HTR-8/SVneo (cell line): ENCODE measurements at places on chromosomes 16 and 17.

- no peak for DNase-seq
These were observed 405.0 kb downstream of the CPPED1 start for GRCh38 chr16:12398683-12399047.

DNA sequence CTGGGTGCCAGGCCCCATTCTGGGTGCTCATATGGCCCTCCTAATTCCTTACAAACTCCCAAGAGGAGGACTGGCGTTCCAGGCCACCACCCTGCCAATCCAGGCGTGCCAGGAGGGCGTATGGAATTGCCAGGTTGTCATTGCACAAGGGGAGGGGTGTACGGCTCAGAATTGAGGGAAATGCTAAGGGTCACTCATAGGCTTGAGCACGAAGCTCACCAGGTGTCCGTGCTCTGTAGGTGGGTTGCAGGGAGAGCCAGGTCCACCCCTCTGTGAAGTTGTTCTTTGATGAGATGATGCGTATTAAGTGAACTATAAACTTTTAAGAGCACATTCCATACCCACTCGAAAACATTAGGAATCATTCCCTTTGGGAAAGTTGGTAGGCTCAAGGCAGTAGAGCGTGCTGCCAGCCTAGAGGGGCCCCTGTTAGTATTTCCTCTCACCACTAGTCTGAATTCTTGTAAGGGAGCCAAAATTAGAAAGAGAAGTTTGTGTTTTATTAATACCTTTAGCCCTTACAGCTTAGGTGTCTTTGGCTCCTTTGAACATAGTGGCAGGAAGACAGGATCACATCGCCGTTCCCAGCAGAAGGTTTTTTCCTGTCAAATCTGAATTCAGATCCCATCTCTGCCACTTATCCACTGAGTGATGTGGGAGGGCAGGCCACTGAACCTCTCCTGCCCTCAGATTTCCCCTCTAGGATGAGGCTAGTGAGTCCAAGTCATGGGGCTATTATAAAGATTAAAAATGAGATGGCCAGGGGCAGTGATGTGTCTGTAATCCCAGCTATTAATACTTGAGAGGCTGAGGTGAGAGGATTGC lies 38.7 kb upstream of the NFAT5 start:
- DNase-seq, result no peak

- DNase-seq, result no peak
These were observed 4.8 kb upstream of the MT2A start for GRCh38 chr16:56603589-56603988.

- no peak for DNase-seq
These were observed 47.4 kb upstream of the SHISA9 start for GRCh38 chr16:12853972-12854371.

GRCh38 chr17:67491009-67491680 lies 114.1 kb downstream of the PITPNC1 start:
- peak; percentile 45 for DNase-seq

- DNase-seq, result no peak
These were observed 4.4 kb upstream of the BCL6B start for GRCh38 chr17:7018331-7018964.

DNA sequence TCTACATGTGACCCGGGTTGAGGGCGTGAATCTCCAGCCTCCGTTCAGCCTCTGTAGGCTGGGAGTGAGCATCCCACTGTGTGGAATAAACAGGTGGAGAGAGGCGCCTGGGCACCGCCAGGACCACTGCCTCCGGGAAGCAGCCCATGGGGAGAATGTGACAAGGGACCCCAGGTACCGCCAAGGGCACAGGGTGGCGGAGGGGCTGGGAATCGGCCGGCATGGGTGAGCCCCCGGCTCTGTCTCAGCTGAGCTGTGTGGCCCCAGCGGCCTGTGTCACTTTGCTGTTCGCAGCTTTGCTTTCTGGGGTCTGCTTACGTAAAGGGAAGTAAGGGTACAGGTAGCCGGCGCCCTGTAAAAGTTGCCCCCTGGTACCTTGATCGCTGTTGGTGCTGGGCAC lies 11.5 kb downstream of the GSE1 start:
- DNase-seq, result no peak

DNA sequence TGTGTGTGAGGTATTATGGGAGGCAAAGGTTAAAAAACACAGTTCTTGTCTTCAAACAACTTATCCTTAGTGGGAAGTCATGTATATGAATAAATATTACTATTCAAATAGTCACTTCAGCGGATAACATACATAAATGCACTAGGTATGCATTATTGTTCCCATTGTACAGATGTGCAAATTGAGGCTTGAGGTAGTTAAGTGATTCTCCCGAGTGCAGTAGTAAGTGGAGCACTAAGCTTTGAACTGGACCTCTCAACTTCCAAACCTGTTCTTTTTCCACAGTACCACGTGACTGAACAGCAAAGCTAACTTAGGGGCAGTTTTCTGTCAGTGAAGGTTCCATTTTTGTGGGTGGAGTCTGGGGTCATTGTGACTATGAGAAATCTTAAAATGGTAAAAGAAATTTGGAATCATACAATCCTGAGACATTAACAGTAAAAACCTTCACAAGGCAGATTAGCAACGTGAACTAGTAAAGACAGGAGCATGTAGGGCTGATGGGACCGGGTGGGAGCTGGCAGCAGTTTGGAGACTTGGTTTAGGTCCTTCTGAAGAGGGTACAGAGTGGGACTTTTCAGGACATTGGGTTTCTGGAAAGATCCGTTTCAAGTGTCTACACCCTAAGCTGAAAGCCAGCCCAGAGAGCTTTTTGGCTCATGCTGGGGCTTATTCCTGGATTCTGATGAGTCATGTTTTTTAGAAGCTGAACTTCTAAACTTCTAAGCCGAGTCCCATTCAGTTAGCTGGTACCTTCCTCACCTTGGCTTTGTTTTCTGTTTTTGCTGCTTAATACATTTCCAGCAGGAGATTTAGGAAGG lies 204.9 kb downstream of the PRKCA start:
- peak; percentile 74 for DNase-seq

DNA sequence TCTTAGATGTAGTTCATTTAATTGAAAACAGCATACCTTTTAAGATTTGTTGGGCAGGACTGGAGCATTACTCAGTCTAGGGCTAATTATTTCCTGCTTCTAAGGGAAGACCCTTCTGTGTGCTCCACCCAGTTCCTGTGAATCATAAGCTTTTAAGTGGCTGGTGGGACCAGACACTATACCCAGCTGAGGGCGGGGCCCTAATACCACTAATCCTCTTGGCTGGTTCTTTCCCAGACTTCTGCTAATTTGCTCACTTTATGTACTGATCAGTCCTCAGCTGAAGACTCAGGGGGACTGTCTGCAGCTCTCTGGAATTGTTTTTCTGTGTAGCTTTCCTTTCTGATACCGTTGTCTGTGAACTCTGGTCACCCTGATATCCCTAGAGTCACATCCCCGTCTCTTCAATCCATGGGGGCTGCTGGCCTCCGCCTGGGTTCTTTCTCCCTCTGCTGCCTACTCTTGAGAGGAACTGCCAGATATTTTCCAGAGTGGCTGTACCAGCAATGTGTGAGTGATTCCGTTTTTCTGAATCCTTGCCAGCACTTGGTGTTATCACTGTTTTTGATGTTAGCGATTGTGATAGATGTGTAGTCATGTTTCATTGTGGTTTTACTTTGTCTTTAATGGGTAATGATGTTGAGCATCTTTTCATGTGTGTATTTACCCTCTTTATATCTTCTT lies 35.1 kb downstream of the MFSD11 start:
- peak; percentile 89 for DNase-seq

- DNase-seq, result no peak
These were observed 571 bp upstream of the CCP110 start for GRCh38 chr16:19523184-19523558.

DNA sequence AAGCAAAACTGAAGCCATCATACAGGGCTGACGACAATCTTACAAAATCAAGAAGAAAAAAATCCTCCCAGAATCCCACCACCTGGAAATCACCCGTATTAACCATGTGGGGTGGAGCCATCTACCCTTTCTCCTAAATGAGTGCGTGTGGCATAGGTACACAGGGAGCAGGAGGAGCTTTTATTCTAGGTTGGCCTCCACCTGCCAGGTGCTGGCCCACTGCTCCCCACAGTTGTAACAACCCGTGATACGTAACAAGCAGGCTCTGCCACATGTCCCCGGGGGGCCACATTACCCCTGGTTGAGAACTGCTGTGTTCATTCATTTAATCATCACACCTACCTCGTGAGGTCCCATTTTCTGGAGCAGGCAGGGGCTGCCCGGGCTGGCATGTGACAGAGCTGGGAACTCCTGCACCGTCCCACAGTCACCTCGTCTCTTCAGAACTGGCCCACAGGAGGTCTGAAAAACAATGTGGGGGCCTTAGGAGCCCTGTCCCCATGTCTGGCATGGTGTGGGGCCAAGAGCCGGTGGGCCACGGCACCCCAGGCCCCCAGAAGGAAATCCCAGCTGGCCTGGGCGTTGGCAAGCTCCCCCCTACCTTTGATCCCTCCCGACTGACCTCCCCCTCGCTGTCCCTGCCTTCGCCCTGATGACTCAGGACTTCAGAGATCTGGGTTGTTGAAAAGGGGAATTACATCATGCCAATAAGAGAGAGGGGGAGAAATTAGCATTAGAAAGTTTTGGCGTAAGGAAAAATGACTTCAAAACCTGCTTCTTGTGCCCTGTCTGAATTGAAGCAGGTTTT lies 12.9 kb downstream of the CMIP start:
- DNase-seq, result peak; percentile 69

DNA sequence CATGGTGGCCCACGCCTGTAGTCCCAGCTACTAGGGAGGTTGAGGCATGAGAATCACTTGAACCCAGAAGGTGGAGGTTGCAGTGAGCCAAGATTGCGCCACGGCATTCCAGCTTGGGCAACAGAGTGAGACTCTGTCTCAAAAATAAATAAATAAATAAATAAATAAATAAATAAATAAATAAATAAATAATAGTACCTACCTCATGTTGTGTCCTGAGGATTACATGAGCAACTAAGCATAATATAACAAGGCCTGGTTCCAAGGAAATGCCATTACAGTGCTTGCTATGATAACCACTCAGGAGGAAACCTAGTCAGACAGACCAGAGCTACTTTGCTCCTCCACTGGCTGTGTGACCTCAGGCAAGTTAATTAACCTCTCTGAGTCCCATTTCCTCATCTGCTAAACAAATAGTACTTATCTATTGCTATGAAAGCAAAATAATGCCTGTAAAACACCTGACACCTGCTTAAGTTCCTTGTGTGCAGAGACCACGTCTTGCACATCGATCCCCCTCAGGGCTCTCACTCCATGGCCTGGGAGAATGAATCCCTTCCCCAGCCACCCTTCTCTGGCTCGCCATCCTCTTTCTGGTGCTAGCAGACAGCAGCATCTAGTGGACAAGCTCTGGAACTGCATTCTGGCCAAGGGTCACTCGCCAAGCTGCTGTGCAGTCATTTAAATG lies 7.5 kb downstream of the EPOP start:
- DNase-seq, result peak; percentile 92

DNA sequence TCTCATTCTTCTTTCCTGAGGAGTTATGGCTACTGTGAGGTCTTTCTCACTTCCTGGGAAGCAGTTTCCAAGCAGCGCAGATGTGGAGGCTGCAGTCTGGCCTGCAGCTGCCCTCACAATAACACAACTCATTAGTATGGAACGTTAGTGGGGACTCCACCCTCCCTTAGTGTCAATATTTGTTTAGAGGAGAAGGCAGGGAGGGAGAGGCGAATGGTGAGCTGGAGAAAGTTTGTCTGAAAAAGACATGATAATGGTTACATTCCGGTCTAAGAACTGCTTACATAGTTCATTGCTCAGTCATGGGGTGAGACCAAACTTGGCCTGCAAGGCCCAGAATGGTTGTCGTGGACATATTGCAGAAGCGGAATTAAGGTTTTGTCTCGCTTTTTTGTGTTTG lies 170.2 kb downstream of the HS3ST3B1 start:
- DNase-seq, result no peak

GRCh38 chr16:72989579-72990551 lies 58.1 kb downstream of the ZFHX3 start:
- peak; percentile 78 for DNase-seq

DNA sequence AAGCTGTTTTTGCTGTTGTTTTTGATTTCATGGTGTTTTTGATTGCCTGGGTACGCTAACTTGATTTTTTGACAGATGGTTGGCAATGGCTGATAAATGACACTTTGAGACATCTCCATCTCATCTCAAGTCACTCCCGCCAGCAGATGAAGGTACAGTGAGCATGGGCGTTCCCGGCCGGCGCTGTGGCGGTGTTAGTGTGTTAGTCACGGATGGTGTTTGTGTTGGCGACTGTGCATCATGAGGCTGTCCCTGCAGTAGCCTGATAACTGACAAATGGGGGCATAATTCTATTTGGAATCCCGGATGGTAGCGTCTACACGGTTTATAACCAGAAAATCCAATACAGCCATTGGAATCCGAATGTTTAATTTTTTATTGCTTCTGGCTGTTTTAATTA lies 81.6 kb upstream of the ZNF750 start:
- DNase-seq, result no peak

- no peak for DNase-seq
These were observed 14.4 kb downstream of the ADAM11 start for GRCh38 chr17:44773140-44773539.

DNA sequence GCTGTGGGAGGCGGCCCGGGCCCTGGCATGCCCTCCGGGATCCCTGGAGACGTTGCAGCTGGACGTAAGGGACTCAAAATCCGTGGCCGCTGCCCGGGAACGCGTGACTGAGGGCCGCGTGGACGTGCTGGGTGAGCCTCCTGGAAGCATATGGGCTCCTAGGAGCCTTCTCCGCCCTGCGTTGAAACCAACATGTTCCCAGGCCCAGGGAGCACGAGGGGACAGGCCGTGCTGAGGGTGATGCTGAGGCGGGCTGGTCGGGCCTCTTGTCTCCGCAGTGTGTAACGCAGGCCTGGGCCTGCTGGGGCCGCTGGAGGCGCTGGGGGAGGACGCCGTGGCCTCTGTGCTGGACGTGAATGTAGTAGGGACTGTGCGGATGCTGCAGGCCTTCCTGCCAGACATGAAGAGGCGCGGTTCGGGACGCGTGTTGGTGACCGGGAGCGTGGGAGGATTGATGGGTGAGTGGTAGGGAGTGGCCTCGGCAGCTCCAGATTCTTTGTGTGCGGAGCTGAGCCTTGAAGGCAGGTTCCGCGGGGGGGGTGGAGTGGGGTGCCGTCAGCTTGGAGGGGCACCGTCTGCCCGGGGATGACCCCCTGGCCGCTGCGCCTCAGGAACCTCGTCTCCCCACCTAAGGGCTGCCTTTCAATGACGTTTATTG lies 567 bp downstream of the HSD17B1 start:
- no peak for DNase-seq

DNA sequence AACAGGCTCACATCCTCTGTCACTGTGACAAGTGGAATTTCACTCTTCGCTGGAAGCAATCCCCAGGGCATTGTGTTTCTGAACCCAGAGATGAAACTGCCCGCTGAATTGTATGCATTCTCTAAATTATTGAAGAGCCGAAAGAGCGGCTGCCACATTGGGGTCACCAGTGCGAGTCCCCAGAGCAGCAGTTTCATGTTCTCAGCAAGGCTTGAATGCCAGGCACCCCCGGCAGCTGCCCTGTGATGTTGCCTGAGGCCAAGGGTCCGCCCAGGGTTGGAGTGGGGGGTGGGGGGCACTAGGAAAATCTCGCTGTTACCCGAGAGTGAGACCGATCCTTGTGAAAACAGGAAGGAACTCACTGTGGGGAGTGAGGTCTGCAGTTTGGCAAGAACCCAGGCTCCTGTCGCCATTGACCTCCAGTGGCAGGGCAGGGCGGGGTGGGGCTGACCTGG lies 20.7 kb upstream of the BCAR1 start:
- no peak for DNase-seq
